ENCODE measurements at places on chromosomes 16 and 17.

DNA sequence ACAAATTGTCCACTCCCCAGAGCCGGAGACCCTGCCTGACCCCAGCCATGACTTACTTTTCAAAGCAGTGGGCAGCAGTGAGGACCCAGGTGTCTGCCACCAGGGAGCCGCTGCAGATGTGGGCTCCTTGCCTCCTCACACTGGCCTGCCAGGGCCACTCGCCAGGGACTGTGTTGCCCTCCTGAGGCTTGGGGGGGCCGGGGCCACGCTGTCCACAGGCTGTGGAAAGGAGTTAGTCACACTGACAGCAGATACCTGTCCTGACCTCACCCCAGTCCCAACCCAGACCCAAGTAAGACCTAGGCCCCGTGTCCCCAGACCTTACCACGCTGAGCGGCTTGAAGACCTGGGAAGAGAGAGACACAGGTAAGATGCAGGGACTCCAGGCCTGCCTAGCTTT, 1.3 kb downstream of the PRSS53 start:
- no peak for DNase-seq

DNA sequence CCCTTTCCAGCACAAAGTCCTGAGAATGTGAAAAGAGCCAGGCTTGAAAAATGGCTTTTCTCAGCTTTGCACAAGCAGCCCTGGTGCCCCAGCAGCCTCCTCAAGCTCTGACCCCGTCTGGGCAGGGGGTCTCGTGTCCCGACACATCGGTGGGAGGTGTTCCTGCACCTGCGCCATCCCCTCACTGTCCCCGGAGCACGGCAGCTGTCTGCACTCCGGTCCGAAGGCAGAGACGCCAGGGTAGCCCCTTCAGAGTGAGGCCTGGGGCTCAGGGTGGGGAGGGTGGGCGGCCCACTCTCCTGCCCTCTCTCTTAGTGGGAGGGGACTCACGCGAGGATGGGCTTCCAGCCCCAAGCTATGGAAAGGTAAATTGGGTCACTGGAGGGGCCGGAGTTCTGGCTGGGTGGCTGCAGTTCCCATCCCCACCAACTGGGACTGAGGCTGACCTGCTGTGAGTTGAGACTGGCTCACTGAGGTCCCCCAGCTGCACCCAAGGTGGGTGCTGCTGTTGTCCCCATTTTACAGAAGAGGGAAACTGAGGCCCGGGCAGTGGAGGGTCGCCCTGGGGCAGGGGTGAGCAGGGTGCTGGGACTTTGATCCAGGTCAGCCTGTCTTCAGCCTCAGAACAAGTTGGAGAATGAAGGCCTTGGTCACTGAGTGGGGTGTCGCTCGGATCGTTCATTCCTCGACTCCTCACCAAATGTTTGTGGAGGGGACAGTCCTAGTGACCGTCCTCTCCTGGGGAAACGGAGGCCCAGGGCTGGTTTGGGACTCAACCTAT, 2.3 kb upstream of the BAIAP3 start:
- no peak for DNase-seq

DNA sequence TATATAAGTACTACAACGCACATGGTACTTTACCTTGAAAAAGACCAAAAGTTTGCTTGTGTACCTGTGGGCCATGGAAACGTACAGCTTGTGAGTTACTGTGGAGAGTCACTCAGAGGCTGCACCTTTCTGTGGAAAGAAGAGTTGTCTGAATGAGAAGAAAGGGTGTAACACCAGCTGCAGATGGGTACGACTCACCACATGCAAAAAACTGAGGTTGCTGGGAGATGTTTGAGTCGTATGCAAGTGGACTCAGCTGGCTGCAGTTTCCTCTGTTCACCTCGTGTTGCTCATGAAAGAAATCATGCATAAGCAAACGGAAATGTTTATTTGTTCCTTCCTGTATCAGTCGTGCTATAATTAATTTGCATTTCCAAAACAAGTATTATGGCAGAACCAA, 22.4 kb upstream of the DYNLRB2 start:
- DNase-seq = no peak

GRCh38 chr16:85171004-85171758, 58.9 kb upstream of the CIBAR2 start:
- DNase-seq = no peak

- no peak for DNase-seq
Measured at GRCh38 chr16:66409156-66409555, 17.9 kb upstream of the BEAN1 start.
